Fibroblast of skin of right quadriceps (primary cell): ENCODE measurements at places on chromosomes 6 and 20.
A peak's percentile ranks its signal among the peaks of the same experiment; 100 is the strongest.

- no peak for DNase-seq
Measured at GRCh38 chr6:84213217-84213616, 14.2 kb downstream of the CEP162 start.

DNA sequence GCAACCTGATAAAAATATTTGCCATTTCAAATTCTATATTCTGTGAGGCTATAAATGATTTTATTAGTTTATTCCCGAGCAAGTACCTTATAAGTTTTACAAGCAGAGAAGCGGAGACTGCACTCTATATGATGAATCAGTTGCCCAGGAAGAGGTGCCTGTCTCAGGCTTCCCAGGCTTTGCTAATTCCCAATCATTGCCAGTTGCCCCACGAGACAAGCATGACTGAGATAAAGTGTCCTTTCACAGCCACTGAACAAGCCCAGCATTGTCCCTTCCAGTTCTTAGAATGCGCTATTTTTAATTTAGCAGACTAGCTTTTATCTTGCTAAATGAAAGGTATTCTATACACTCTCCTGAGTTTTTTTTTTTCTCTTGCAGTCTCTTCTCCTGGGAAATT lies 260.7 kb downstream of the ALDH8A1 start:
- DNase-seq: no peak

DNA sequence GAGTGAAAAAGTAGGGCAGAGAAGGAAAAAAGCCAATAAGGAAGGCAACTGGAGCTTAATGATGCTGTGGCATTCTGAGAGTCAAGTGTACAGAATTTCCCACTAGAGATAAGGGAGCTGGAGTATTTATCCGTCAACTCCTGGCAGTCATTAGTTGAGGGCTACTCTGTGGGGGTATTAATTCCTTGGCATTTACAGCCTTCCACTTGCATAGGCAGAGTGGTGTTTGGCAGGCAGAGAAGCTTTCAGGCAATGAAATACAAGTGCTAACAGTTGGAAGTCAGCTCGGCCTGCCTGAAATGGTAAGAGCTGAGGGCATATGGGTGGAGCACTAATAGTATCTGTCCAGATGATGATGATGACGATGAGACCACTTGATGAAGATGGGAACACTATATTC lies 207.3 kb upstream of the FLRT3 start:
- no peak for DNase-seq

GRCh38 chr6:124073820-124074587 lies 270.3 kb downstream of the NKAIN2 start:
- no peak for DNase-seq

- peak; percentile 52 for DNase-seq
Measured at GRCh38 chr6:26158581-26159356, 71.5 kb downstream of the HFE start.

DNA sequence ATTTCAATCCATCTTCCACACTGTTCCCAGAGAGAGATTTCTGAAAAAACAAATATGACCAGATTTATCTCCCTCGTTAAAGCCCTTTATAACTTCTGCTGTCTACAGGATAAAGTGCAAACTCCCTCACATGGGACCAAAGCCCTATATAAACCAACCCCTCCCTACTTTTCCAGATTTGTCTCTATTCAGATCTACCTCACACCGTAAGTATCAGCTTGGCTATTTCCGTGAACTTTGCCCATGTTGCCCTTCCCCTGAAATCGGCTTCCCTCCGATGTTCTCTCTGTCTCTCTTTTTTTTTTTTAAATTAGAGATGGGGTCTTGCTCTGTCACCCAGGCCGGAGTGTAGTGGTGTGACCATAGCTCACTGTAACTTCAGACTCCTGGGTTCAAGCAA lies 12.1 kb upstream of the FAM8A1 start:
- DNase-seq: no peak

DNA sequence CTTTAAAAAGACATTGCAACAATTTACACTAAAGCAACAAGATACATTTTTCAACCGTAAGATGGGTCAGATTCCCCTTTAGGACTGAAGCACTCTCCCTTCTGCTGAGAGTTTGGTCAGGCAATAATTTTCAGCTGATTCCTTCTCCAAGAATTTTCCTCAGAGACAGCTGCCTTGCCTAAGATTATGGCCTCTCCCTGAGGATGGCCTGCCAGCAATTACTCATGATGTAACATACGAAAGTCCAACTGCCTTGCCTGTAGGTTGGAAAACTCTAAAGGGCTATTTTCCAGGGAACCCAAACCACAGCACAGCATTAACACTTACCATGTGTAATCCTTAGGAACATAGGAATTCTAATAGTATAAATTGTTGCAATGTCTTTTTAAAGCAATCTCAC lies 229.1 kb upstream of the FLRT3 start:
- peak; percentile 93 for DNase-seq

- no peak for DNase-seq
Measured at GRCh38 chr6:104046426-104046825, 813.3 kb downstream of the HACE1 start.

GRCh38 chr20:1415667-1416468 lies 23.0 kb upstream of the FKBP1A start:
- peak; percentile 88 for DNase-seq

GRCh38 chr6:27059621-27060425 lies 187.7 kb upstream of the PRSS16 start:
- no peak for DNase-seq

DNA sequence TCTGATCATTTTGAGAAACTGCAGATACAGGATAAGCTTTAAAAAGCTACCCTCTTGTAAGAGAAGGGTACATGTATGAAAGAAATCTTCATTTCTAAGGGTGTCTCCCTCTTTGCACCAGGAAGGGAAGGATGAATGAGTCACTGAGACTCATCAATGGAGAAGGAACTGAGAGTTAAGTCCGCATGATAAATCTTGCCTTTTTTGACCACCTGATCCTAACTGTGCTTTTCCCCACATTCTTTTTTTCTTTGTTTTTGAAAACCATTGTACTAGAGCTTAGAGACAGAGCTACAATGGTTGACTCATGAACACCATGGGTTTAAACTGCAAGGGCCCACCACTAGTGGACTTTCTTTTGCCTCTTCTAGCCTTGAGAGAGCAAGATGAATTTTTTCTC lies 353.0 kb upstream of the RGS17 start:
- no peak for DNase-seq

GRCh38 chr6:130629640-130630039 lies 197.6 kb upstream of the SMLR1 start:
- DNase-seq: no peak

DNA sequence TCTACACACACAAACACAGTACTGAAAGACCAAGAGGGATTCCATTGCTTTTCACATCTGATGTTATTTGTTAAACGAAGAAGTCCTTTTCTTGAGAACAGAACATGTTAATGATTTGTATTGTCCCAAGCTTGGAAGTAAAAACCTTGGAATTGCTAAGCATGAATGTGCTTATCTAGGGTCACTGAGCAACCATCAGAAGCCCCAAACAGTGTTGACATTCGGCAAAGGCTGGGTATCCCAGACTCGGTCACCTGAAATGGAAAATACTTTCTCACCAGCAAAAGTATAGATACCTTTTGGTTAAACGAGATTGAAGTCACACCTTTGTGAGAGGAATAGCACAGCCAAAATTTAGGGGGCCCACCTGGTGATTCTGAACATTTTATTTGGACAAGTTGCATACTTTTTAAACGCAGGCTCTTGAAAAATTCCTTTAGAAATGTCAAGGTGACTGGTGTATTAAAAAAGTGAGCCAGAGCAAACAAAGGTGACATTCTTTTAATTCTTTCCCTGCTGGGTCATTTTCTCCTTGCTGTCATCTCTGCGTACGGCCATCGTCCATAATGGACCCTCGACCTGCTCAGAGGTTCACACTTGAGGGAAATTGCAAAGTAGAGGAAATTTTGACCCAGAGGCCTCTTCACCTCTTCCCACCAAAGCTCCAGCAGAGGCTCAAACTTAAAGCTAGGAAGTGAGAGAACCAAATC lies 95.8 kb upstream of the FOXA2 start:
- DNase-seq: no peak

GRCh38 chr20:49248879-49249665 lies 28.8 kb downstream of the ZNFX1 start:
- DNase-seq: no peak

- DNase-seq: no peak
Measured at GRCh38 chr6:40171343-40171742, 237.1 kb upstream of the MOCS1 start.

- no peak for DNase-seq
Measured at GRCh38 chr6:11211254-11211653, 21.2 kb downstream of the NEDD9 start.

DNA sequence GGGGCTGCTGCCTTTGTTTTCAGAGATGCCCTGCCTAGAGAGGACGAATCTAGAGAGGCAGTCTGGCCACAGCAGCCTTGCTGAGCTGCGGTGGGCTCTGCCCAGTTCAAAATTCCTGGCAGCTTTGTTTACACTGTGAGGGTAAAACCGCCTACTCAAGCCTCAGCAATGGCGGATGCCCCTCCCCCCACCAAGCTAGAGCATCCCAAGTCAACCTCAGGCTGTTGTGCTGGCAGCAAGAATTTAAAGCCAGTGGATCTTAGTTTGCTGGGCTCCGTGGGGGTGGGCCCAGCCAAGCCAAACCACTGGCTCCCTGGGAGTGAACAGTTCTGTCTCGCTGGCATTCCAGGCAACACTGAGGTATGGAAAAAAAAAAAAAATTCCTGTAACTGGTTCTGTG lies 970.9 kb downstream of the TBC1D32 start:
- no peak for DNase-seq
